ENCODE measurements at places on chromosomes 12 and 14. TPM values are rescaled to one million over a fixed set of nuclear protein-coding genes. Genes with fewer than 3 reads are reported as not detected.

GDF11 gene
- 3.4 TPM for total RNA-seq

GPR84 gene
- 3.8 TPM for total RNA-seq

FOXN4 gene
- not detected for total RNA-seq

GRCh38 chr12:57224973-57225679, 4.4 kb upstream of the SHMT2 start:
- H3K36me3 ChIP-seq = peaks cover 5% of the 10 kb centered on the region
- peaks cover 70% of the 10 kb centered on the region for H3K4me1 ChIP-seq
- peak overlapping the region; percentile 78 for H3K4me3 ChIP-seq
- no peak overlapping the region for H3K27ac ChIP-seq
- peak; percentile 82 for DNase-seq

GRCh38 chr14:85042301-85042700, 487.6 kb upstream of the FLRT2 start:
- no peak overlapping the region for H3K27ac ChIP-seq
- H3K27me3 ChIP-seq = no peaks in the 10 kb centered on the region
- peaks cover 1% of the 10 kb centered on the region for H3K36me3 ChIP-seq
- H3K4me1 ChIP-seq = no peaks in the 10 kb centered on the region
- H3K4me3 ChIP-seq = no peak overlapping the region

All from activated T-cell treated with anti-CD3 and anti-CD28 coated beads, Interleukin-2, amount 50 U/mL, for 72 hours (primary cell).